ENCODE measurements at places on chromosomes 13 and 19. TPM values are rescaled to one million over a fixed set of nuclear protein-coding genes. Genes with fewer than 3 reads are reported as not detected.

DNA sequence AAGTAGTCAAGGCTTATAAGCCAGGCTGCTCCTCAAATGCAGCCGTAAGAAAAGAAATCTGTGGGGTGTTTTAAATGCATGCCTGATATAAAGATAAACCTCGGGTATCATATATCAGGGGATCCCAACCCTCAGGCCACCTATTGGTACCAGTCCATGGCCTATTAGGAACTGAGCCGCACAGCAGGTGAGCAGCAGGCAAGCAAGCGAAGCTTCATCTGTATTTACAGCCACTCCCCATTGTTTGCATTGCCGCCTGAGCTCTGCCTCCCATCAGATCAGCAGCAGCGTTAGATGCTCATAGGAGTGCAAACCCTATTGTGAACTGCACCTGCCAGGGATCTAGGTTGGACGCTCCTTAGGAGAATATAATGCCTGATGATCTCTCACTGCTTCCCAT is 233.5 kb upstream of the SERP2 start:
- no peak for DNase-seq
- no peak overlapping the region for H3K4me3 ChIP-seq
- no peaks in the 10 kb centered on the region for H3K4me1 ChIP-seq
- no peaks in the 10 kb centered on the region for H3K27me3 ChIP-seq
- H3K27ac ChIP-seq: no peak overlapping the region
- no peaks in the 10 kb centered on the region for H3K36me3 ChIP-seq

GRCh38 chr13:25177012-25177411 is 4.9 kb upstream of the AMER2 start:
- H3K4me3 ChIP-seq: no peak overlapping the region
- peaks cover 83% of the 10 kb centered on the region for H3K27me3 ChIP-seq

DNA sequence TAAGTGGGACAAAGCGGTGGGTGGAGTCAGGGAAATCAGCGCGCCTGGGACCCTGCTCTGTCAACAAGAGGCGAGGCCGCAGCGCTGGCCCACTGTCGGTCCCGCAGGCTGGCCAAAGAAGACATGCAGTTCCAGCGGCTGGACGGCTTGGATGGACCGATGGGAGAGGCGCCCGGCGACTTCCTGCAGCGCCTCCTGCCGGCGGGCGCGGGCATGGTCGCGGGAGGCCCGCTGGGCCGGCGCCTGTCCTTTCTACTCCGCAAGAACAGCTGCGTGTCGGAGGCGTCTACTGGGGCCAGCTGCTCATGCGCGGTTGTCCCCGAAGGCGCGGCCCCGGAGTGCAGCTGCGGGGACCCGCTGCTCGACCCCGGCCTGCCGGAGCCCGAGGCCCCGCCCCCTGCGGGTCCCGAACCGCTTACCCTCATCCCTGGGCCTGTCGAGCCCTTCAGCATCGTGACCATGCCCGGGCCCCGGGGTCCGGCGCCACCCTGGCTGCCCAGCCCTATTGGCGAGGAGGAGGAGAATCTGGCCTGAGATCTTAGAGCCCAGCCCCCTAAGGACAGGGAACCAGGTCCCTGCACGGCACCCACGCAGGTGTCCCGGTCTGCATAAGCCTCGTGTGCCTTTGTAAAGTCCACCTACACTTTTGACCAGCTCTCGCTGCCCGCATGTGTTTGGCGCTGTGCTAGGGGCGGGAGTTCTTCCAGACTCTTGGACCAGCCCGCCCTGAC is 6.1 kb downstream of the BEST2 start:
- no peak overlapping the region for H3K27ac ChIP-seq
- peak overlapping the region; percentile 32 for H3K4me3 ChIP-seq
- DNase-seq: peak; percentile 76
- no peaks in the 10 kb centered on the region for H3K27me3 ChIP-seq
- H3K4me1 ChIP-seq: no peaks in the 10 kb centered on the region

GRCh38 chr19:49932731-49933131 is 3.4 kb upstream of the NUP62 start:
- no peaks in the 10 kb centered on the region for H3K36me3 ChIP-seq
- H3K27ac ChIP-seq: no peak overlapping the region
- H3K4me1 ChIP-seq: peaks cover 29% of the 10 kb centered on the region
- DNase-seq: no peak
- H3K27me3 ChIP-seq: no peaks in the 10 kb centered on the region

DNA sequence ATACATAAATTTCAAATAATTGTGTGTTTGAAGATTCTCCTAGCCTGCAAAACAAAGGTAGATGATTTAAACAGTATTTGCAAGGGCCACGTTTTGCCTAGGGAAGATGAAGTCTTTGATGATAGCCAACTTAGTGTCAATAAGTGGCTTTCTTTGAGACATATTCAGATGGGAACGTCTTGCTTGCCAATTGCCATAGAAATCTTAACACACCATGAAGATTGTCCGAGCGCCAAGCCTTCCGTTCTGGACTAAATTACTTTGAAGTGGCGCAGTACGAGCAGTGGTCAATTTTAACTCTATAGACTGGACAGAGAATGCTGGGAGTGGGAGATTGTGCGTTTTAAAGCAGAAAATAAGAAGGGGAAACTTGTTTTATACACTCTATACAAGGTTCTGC is 9.9 kb downstream of the ZIC5 start:
- peaks cover 16% of the 10 kb centered on the region for H3K4me1 ChIP-seq
- H3K4me3 ChIP-seq: no peak overlapping the region
- H3K27ac ChIP-seq: no peak overlapping the region
- DNase-seq: no peak
- no peaks in the 10 kb centered on the region for H3K36me3 ChIP-seq
- peaks cover 97% of the 10 kb centered on the region for H3K27me3 ChIP-seq

DNA sequence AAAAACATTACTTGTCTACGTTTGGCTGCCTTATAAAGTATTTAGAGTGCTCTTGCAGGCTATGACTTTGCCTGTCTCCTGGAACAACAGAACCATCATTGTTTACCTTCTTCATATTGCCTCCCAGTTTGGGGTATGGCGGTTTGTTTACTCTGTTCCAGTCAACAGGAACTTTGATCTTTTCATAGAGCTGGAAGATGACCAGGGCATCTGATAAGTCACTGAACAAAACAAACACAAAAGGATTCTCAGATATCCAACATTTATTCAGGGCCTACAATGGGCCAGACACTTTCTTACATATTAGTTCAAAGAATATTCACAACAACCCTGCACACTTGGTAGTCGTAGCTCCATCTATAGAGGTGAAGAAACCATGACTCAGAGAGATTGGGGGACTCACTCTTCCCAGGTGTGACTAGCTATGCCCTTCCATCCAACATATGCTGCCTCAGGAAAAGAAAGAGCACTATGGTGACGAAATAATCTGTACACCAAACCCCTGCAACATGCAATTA is 38.4 kb upstream of the CPB2 start:
- H3K27me3 ChIP-seq: no peaks in the 10 kb centered on the region
- DNase-seq: no peak
- H3K4me1 ChIP-seq: no peaks in the 10 kb centered on the region
- no peaks in the 10 kb centered on the region for H3K36me3 ChIP-seq
- no peak overlapping the region for H3K4me3 ChIP-seq

- peaks cover 100% of the 10 kb centered on the region for H3K36me3 ChIP-seq
- H3K4me1 ChIP-seq: no peaks in the 10 kb centered on the region
- DNase-seq: no peak
- H3K27me3 ChIP-seq: no peaks in the 10 kb centered on the region
- no peak overlapping the region for H3K27ac ChIP-seq
Measured at GRCh38 chr19:43735957-43736356, 18.8 kb downstream of the SMG9 start.

DNA sequence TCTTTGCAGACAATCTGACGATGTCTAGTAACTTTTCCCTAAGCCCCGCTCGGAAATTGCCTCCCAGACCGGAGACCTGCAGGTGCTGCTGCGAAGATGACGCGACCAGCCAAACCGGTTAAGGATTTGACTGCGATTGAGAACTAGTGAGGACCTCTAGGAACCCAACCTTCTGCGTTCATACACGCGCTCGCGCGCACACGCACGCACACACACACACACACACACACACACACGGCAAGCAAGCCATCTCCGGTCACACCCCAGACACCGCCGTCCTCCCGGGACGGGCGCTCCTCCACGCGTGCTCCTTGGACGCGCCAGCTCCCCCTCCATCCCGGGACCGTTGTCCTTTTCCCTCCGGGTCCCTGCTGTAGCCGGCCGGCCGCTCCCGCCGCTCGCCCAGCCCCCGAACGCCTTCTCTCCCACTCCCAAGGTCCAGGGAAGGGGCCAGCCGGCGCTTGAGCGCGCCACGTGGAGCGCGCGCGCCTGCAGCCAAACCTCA is 1.2 kb downstream of the TBC1D4 start:
- DNase-seq: peak; percentile 55
- H3K27ac ChIP-seq: peak overlapping the region; percentile 82
- no peaks in the 10 kb centered on the region for H3K36me3 ChIP-seq

- peaks cover 10% of the 10 kb centered on the region for H3K4me1 ChIP-seq
- no peak for DNase-seq
- H3K27me3 ChIP-seq: no peaks in the 10 kb centered on the region
- no peaks in the 10 kb centered on the region for H3K36me3 ChIP-seq
Measured at GRCh38 chr19:42427313-42427712, at the start of gene LIPE. Gene LIPE, minus strand, starts transcription at chr19:42427388. Its CDS starts 239 bp downstream, at chr19:42427149.

- no peak for DNase-seq
- H3K36me3 ChIP-seq: no peaks in the 10 kb centered on the region
- no peak overlapping the region for H3K4me3 ChIP-seq
- no peaks in the 10 kb centered on the region for H3K4me1 ChIP-seq
- no peaks in the 10 kb centered on the region for H3K27me3 ChIP-seq
Measured at GRCh38 chr13:103147961-103148360, 81.7 kb upstream of the SLC10A2 start.

DNA sequence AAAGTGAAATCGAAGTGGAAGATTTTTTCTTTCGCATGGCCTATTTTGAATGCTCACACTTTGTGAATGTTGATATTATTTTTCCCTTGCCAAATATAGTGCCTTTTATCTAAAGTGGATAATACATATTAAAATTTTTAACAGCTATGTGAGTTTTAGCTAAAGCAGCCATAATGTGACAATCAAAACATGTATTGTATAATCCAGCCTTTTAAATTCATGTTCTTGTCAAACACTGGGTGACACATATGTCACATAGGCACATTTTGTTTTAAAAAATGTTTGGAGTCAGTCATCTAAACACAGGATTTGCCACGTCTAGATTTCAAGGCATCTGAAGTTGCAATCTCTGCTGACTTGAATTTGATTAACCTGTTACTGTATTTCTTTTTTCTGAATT is 1256.6 kb downstream of the SLITRK1 start:
- DNase-seq: no peak
- H3K27me3 ChIP-seq: no peaks in the 10 kb centered on the region
- H3K4me3 ChIP-seq: no peak overlapping the region
- no peaks in the 10 kb centered on the region for H3K4me1 ChIP-seq
- H3K36me3 ChIP-seq: no peaks in the 10 kb centered on the region
- H3K27ac ChIP-seq: no peak overlapping the region

GRCh38 chr13:43132257-43132656 is 108.9 kb downstream of the DNAJC15 start:
- H3K4me1 ChIP-seq: no peaks in the 10 kb centered on the region
- no peak overlapping the region for H3K27ac ChIP-seq
- no peaks in the 10 kb centered on the region for H3K27me3 ChIP-seq
- H3K36me3 ChIP-seq: no peaks in the 10 kb centered on the region

- H3K27me3 ChIP-seq: no peaks in the 10 kb centered on the region
- DNase-seq: no peak
- H3K4me1 ChIP-seq: no peaks in the 10 kb centered on the region
- H3K4me3 ChIP-seq: no peak overlapping the region
Measured at GRCh38 chr19:6809262-6809661, 36.8 kb downstream of the VAV1 start.

DNA sequence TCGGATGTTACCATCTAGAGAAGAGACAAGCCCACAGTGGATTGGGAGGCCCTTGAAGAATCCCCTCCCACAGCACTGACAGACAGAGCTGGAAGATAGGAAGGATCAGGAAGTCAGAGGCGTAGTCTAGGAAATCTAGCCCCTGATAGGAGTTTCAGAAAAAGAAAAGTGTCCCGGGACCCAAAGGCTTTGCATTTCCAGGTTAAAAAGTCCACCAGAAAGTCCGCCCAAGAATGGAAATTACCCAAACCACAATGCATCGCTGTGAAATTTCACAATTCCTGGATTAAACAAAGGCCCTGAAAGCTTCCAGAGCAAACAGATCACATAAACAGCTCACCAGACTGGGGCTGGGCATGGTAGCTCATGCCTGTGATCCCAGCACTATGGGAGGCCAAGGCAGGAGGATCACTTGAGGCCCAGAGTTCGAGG is 146.9 kb downstream of the KDM4B start:
- H3K4me1 ChIP-seq: no peaks in the 10 kb centered on the region
- H3K36me3 ChIP-seq: no peaks in the 10 kb centered on the region
- no peak overlapping the region for H3K27ac ChIP-seq

DNA sequence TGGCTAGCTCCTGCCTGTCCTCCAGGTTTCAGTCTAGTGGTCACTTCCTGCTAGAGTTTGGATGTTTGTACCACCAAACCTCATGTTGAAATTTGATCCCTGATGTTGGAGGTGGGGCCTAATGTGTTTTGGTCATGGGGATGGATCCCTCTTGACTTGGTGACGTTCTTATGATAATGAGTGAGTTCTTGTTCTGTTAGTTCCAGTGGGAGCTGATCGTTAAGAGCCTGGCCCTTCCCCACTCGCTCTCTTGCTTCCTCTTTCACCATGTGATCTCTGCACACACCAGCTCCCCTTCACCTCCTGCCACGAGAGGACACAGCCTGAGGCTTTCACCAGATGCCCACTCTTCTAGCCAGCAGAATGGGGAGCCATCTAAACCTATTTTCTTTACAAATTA is 86.8 kb upstream of the SCEL start:
- no peak overlapping the region for H3K4me3 ChIP-seq
- H3K27me3 ChIP-seq: no peaks in the 10 kb centered on the region
- H3K4me1 ChIP-seq: no peaks in the 10 kb centered on the region
- no peak overlapping the region for H3K27ac ChIP-seq

DNA sequence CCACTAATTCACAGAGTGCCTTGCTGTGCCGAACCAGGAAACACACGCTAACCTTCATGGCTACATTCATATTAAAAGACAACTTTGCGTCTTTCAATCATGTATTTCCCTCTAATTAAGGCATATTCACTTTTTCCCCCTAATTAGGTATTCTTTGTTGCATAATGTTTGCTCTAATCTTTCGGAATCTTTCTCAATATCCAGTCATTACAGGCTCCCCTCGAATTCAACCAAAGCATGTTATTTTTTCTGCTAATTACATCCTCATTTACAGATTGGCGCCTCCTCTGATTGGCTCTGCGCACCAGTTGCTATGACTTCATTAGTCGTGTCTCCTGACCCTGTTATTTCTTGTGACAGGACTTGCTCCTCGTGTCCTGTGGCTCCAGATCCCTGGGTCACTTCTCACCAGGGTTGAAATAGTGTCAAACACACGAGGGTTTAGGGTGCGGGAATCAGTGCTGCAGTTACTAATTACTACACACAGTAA is 226.7 kb upstream of the TSHZ3 start:
- DNase-seq: no peak
- H3K27ac ChIP-seq: no peak overlapping the region
- H3K27me3 ChIP-seq: no peaks in the 10 kb centered on the region
- no peaks in the 10 kb centered on the region for H3K36me3 ChIP-seq
- H3K4me1 ChIP-seq: no peaks in the 10 kb centered on the region
- no peak overlapping the region for H3K4me3 ChIP-seq

PLEKHJ1 gene
- polyA plus RNA-seq: 48.2 TPM

PSG2 gene
- polyA plus RNA-seq: not detected

CYP2A7 gene
- 0.31 TPM for polyA plus RNA-seq

ZNF208 gene
- 2.5 TPM for polyA plus RNA-seq

PLPPR3 gene
- 11.9 TPM for polyA plus RNA-seq

BLOC1S3 gene
- 9.8 TPM for polyA plus RNA-seq

ZIC2 gene
- 0.06 TPM for polyA plus RNA-seq

NR2F6 gene
- 31.8 TPM for polyA plus RNA-seq

NUP62 gene
- 64.0 TPM for polyA plus RNA-seq

ZSWIM9 gene
- polyA plus RNA-seq: 9.5 TPM

FFAR1 gene
- polyA plus RNA-seq: 0.74 TPM

PODNL1 gene
- 2.6 TPM for polyA plus RNA-seq
